ENCODE measurements at places on chromosomes 16 and 17. TPM values are rescaled to one million over a fixed set of nuclear protein-coding genes. Genes with fewer than 3 reads are reported as not detected.

DNA sequence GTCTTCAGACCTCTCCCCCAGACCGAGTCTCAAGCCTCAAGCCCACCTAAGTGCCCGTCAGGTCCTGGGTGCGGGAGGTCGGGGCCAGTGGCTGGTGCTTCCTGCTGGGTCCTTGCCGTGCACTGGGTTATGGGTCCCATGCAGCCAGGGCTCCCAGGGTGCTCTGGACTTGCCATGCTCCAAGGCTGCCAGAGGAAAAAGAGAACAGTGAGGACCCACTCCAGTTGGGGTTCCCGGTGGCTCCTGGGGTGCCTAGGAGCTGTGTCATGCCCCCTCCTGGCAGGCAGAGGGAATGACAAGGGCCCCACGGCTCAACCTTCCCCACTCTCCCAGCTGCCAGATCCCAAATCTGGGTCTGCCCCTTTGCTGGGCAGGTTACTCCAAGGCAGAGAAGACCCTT, 3.8 kb downstream of the SNX20 start:
- no peak for DNase-seq

- DNase-seq: no peak
These were observed 23.9 kb upstream of the HEATR6 start for GRCh38 chr17:60102632-60103096.

The ADAP2 gene
- not detected for polyA plus RNA-seq

The KRTAP4-4 gene
- not detected for polyA plus RNA-seq

The JMJD6 gene
- polyA plus RNA-seq: 27.3 TPM

The CAMTA2 gene
- 36.1 TPM for polyA plus RNA-seq
